CD4-positive, alpha-beta T cell (primary cell): ENCODE measurements at places on chromosomes 5 and 9. TPM values are rescaled to one million over a fixed set of nuclear protein-coding genes. Genes with fewer than 3 reads are reported as not detected.

C5orf47 gene
- total RNA-seq = not detected

DAPK1 gene
- 2.7 TPM for total RNA-seq

- peaks cover 41% of the 10 kb centered on the region for H3K4me1 ChIP-seq
- H3K4me3 ChIP-seq = no peak overlapping the region
- H3K27me3 ChIP-seq = peaks cover 67% of the 10 kb centered on the region
- no peak for DNase-seq
- no peak overlapping the region for H3K27ac ChIP-seq
- H3K36me3 ChIP-seq = no peaks in the 10 kb centered on the region
Measured at GRCh38 chr5:1007681-1008450, 736 bp upstream of the NKD2 start.

DNA sequence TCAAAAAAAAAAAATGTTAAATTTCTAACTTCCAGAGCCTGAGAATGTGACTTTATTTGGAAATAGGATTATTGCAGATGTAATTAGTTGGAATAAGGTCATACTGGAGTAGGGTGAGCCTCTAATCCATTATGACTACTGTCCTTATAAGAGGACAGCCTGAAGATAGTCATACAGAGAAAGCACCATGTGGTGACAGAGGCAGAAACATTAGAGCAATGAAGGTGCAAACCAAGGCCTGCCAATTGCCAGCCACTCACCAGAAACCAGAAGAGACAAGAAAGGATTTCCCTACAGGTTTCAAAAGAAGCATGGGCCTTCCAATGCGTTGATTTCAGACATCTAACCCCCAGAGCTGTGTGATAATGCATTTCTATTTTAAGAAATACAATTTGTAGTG is 659.2 kb upstream of the CHD1 start:
- H3K36me3 ChIP-seq = no peaks in the 10 kb centered on the region
- H3K4me1 ChIP-seq = no peaks in the 10 kb centered on the region
- no peak overlapping the region for H3K27ac ChIP-seq
- no peak for DNase-seq
- no peak overlapping the region for H3K4me3 ChIP-seq

GRCh38 chr5:122462486-122462885 is 150.4 kb downstream of the SNCAIP start:
- no peak overlapping the region for H3K4me3 ChIP-seq
- no peak overlapping the region for H3K27ac ChIP-seq
- no peaks in the 10 kb centered on the region for H3K36me3 ChIP-seq
- no peak for DNase-seq
- no peaks in the 10 kb centered on the region for H3K4me1 ChIP-seq

DNA sequence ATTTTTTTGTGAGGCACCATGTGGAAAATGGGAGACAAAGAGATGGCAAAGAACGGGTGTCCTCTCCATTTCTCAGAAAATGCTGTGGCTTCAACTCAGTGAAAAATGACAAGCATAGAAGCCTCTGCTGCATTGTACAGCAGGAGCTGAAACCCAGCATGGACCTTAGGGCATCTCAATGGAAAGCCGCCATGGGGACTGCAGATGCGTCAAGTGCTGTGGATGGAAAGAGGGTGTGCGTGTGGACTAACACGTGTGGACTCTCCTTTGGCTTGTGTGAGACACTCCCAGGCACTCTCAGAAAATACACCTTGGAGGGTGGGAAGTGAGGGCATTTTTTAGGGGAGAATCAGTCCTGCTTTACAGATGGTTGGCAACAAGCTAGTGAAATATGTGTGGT is 2.2 kb upstream of the GLRX start:
- H3K4me3 ChIP-seq = peak overlapping the region; percentile 84
- H3K27me3 ChIP-seq = no peaks in the 10 kb centered on the region
- peaks cover 52% of the 10 kb centered on the region for H3K4me1 ChIP-seq
- peak overlapping the region; percentile 84 for H3K27ac ChIP-seq
- no peaks in the 10 kb centered on the region for H3K36me3 ChIP-seq

TXNDC8 gene
- not detected for total RNA-seq

HACD4 gene
- 6.5 TPM for total RNA-seq

DNA sequence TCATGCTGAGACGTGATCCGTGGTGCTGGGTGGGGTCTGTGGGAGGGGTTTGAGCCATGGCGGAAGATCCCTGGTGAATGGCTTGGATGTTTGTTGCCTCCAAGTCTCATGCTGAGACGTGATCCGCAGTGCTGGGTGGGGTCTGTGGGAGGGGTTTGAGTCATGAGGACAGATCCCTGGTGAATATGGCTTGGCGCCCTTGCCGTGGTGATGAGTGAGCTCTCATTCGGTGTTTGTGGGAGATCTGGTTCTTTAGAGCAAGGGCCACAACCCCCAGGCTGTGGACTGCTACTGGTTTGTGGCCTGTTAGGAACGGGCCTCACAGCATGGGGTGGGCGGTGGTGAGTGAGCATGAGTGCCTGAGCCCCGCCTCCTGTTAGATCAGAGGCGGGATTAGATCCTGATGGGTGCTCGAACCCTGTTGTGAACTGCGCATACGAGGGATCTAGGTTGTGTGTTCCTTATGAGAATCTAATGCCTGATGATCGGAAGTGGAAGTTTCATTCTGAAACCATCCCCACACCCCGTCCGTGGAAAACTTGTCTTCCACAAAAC is 31.2 kb downstream of the NKD2 start:
- H3K4me1 ChIP-seq = no peaks in the 10 kb centered on the region
- no peak overlapping the region for H3K4me3 ChIP-seq
- no peaks in the 10 kb centered on the region for H3K27me3 ChIP-seq
- no peak for DNase-seq
- no peak overlapping the region for H3K27ac ChIP-seq
- H3K36me3 ChIP-seq = no peaks in the 10 kb centered on the region

SLC12A7 gene
- 51.7 TPM for total RNA-seq

DNM1 gene
- 1.8 TPM for total RNA-seq

SLC34A3 gene
- not detected for total RNA-seq

SLC4A9 gene
- total RNA-seq = not detected

ADGRV1 gene
- 1.2 TPM for total RNA-seq

RFESD gene
- total RNA-seq = 1.5 TPM
